Stimulated activated CD4-positive, alpha-beta T cell treated with anti-CD3 and anti-CD28 coated beads, Interleukin-1b, Interleukin-23, amount 100 ng/mL, for 24 hours (primary cell): ENCODE measurements at places on chromosomes 3 and 15.

DNA sequence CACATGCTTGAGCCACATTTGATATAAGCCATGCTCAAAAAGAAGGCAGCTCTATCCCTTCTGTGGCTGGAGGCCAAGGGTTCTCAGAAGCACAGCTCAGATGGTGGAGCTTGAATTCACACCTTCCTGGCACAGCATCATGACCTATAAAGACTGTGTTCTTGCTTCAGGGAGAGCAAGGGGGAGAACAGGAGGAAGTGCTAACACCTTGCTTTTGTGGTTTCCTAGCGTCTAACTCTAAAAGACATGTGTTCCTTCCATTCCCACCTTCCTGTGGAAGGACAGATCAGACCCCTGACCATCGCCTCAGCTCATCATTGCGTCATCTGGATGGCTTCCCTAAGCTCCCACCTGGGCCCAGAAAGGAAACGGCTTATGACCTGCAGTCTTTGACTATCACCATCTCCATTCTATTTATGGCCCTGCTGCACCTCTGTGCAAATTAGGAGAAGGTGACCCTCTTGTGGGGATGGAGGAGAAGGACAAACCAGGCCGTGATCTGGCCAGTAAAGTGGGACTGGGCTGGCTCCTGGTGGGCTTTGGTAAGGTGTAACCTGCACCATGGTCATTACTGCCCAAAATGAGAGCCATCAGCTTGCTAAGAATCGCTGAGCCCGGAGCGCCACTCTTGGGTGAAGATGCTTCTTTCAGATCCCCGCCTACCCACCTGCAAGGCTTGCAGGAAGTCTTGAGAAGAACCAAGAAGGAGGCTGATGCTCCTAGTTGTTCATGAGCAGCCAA, 128.5 kb downstream of the SERPINI1 start:
- no peak for DNase-seq

GRCh38 chr15:68979816-68980215, 34.7 kb upstream of the NOX5 start:
- no peak for DNase-seq

DNA sequence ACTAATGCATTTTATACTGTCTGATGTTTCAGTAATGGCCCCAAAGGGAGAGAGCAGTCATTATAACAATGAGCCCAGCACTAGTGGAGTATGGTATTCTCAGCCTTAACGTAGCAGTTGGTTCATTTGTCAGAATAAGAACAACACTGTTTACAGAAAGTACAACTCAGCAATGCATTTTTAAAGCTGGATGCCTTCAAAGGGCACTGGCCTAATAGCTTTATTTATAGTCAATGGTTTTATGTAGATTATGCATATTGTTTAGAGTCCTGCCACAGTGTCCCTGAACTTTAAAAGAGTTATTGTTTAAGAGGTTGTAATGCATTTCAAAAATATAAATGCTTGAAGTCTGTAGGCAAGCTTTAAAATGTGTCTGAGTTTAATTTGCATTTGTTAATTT, 211.1 kb downstream of the MCTP2 start:
- no peak for DNase-seq

DNA sequence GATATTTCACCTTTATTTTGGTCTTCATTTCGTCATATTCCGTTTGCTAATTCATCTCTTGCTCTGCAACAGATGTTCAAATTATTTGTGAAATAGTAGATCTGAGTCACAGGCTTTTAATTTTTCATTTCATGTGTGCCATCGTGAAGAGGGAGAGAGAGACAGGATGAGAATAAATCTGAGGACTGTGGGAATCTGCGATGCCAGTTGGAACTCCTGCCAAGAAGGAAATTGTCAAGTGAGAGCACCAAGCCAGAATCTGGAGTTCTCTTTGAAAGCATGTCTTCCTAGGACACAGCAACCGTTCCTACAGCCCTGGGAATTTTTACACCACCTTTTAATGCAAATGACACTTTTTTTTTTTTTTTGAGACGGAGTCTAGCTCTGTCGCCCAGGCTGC, 48.8 kb downstream of the NSMCE3 start:
- no peak for DNase-seq

DNA sequence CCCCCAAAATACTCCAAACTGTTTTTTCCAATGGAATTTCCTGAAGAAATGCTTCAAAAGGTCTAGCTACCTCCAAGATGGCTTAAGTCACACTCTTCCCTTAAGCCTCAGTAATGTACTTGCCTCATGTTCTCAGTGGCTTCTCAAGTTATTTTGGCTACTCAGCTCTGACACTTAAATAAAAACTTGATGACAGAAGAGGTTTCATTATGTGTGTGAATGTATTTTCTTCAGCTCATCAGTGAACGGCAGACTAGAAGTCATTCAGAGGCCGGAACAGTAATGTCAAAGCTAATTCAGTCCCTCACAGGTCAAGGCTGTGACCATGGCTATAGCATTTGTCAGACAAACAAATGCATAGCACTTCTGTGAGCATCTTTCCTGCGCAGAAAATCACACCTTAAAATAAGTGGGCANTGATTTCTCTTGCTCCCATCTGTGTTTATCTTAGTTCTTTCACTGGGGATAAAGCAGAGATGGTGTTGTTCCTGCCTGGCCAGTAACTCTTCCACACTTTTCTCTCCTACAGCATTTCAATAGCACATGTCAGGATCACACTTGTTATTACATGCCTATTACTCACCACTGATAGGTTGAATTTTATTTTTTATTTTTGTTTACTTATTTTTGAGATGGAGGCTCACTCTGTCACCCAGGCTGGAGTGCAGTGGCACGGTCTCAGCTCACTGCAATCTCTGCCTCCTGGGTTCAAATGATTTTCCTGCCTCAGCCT, 68.5 kb upstream of the PLCL2 start:
- no peak for DNase-seq

- DNase-seq: no peak
Observed at GRCh38 chr3:122324871-122325323, at the start of gene CSTA. CSTA (plus strand) TSS chr3:122325248; CDS start chr3:122325293, 45 bp downstream.

GRCh38 chr15:91320101-91320500, 220.0 kb downstream of the SV2B start:
- DNase-seq: no peak
